Smooth muscle cell of the pulmonary artery (primary cell): ENCODE measurements at places on chromosomes 2 and 18. TPM values are rescaled to one million over a fixed set of nuclear protein-coding genes. Genes with fewer than 3 reads are reported as not detected.

The OTOS gene
- not detected in 2 replicates for total RNA-seq

The NR4A2 gene
- 0.40 and 8.5 TPM in 2 replicates for total RNA-seq

The FAM124B gene
- total RNA-seq: under 0.01 and 0.33 TPM in 2 replicates

The KRCC1 gene
- total RNA-seq: 16.2 and 19.9 TPM in 2 replicates

The REG1A gene
- total RNA-seq: not detected in 2 replicates

The CRYBA2 gene
- not detected in 2 replicates for total RNA-seq

The UGT1A6 gene
- total RNA-seq: 0.10 TPM in 1 of 2 replicates, not detected in the other

The C2orf92 gene
- 2.5 and 2.9 TPM in 2 replicates for total RNA-seq

The EML6 gene
- total RNA-seq: 1.2 and 1.3 TPM in 2 replicates
